H4 (cell line): ENCODE measurements at places on chromosomes 6 and 20. TPM values are rescaled to one million over a fixed set of nuclear protein-coding genes. Genes with fewer than 3 reads are reported as not detected.

- no peak for DNase-seq
Observed at GRCh38 chr6:111484633-111484930, 1.6 kb upstream of the REV3L start.

DNA sequence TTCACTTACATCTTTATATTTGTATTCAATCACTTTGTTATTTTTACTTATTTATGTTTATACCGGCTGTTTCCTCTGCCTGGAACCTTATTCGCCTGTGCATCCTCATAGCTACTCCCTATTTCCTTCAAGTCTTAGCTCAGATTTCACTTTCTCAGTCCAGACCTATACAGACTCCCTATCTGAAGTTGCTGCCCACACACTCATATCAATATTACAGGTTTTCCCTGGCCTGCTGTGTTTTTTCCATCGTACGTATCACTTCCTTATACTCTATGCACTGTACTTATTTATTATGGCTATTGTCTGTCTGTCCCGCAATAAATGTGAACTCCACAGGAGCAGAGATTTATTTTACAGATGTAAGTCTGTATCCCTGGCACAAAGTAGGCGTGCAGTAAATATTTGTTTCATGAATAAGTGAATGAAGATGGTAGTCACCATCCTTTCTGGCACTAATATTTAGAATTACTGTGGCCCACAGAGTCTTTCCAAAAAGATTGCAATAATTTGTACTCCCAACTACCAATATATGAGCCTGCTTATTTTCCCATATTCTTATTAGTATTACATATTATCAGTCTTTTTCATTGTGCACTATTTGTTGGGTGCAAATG is 64.9 kb downstream of the TNFAIP3 start:
- no peak for DNase-seq

Gene BTNL2
- not detected in 2 replicates for total RNA-seq

Gene ESR1
- not detected in 2 replicates for total RNA-seq

Gene SYCP2
- 0.23 and 2.1 TPM in 2 replicates for total RNA-seq

Gene EMILIN3
- total RNA-seq: not detected in 2 replicates
